ENCODE measurements at places on chromosomes 2 and 18.

DNA sequence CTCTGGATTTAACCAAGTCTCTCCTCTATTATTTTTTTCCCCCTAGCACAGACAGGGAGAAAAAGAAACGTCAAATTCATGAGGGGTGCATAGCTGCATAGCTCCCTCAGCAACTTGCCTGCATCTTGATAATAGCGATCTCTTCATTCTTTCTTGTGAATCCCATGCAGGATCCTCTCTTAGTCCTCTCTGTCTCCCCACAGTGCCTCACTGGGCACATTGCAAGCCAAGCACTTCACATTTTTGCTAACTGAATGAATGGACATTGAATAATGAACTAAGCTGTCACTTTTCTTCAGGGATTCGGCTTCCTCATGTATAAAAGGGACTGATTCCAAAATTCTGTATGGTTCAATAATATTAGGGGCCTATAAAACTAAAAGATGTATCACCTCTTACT, 2.9 kb upstream of the EPB41L3 start:
- no peak for DNase-seq

GRCh38 chr2:43653506-43653905, 16.4 kb downstream of the PLEKHH2 start:
- no peak for DNase-seq

DNA sequence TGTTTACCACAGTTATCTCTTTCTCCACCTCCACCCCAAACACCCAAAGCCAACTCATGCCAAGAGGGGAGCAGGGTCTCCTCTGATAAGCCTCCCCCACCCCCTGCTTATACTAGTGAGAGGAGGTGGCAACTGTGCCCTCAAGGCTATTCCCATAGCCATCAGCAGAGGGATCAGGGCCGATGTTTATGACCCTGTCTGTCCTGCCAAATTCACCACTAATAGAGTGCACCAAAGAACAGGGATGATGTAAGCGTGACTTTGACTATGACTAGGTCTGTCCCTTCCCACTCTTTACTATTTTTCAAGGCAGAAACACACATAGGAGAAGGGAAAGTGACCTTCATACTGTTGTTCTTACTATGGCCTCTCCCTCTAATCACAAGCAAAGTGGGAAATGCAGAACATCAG, 74.6 kb downstream of the CLHC1 start:
- no peak for DNase-seq

GRCh38 chr18:50093366-50094064, 101.4 kb downstream of the MYO5B start:
- DNase-seq, result no peak

DNA sequence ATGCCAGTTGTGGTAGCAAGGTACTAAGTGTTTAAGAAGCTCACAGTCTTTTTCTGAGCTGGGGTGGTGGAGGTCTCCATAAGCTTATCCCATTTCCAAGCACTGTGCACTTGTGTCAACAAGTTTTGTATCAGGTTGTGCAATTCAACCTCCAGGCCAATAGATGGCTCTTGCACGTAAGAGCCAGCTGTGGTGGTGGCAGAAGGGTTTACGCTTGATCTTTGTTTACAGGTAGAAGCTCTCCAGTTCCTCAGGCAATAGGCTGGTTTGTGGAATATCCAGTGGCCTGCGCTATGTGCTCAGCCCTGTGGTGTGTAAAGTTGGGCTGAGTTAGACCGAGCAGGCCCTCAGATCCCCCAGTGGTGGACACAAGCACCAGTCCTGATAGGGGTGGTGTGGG, 89.7 kb upstream of the CNTNAP5 start:
- no peak for DNase-seq

- DNase-seq, result no peak
Observed at GRCh38 chr2:238138331-238139195, at the start of gene KLHL30. Gene KLHL30, plus strand, starts transcription at chr2:238138668. Its CDS starts 2,087 bp downstream, at chr2:238140755.

GRCh38 chr2:79512442-79513401, at the start of gene CTNNA2:
Gene CTNNA2, plus strand, starts transcription at chr2:79513051.
- DNase-seq, result peak; percentile 19

- DNase-seq, result no peak
Observed at GRCh38 chr2:213696442-213696841, 412.2 kb downstream of the SPAG16 start.

- DNase-seq, result no peak
Observed at GRCh38 chr18:22368021-22368420, 49.7 kb downstream of the CTAGE1 start.

Measured in NCI-H1436 treated with DMSO at 0.1 percent for 48 hours (cell line).